ENCODE measurements at places on chromosomes 6 and 20.

- DNase-seq, result no peak
Observed at GRCh38 chr6:98797217-98797994, 37.0 kb upstream of the POU3F2 start.

DNA sequence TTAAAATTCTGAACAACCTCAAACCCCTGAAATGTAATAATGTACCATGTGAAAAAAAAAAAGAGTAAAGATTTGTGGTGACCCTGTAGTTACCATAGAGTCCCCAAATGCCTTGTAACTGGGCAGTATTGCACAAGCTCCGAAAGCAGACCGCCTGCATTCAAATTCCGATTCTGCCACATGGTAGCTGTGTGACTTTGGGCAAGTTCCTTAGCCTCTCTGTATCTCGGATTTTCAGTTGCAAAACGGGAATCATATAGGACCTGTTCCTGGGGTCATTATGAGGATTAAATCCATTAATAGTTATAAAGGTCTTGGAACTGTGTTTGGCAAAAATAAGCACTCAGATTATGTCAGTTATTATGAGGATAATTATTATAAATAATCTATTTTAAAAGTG, 43.6 kb downstream of the TSPYL4 start:
- no peak for DNase-seq

GRCh38 chr6:7062451-7063162, 45.2 kb upstream of the RREB1 start:
- no peak for DNase-seq

DNA sequence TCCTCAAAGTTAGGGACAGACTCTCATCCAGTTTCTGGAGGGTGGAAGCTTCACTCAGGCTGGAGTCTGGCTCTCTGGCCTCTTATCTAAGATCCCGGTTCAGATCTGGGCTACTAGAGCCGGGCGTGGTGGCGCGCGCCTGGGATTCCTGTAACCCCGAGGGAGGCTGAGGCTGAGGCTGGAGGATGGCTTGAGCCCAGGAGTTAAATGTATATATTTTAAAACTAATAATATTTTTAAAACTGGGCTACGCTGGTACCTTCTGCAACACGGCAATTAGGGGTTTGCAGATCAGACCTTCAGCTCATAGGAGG, 710 bp upstream of the ZNF343 start:
- DNase-seq, result no peak

DNA sequence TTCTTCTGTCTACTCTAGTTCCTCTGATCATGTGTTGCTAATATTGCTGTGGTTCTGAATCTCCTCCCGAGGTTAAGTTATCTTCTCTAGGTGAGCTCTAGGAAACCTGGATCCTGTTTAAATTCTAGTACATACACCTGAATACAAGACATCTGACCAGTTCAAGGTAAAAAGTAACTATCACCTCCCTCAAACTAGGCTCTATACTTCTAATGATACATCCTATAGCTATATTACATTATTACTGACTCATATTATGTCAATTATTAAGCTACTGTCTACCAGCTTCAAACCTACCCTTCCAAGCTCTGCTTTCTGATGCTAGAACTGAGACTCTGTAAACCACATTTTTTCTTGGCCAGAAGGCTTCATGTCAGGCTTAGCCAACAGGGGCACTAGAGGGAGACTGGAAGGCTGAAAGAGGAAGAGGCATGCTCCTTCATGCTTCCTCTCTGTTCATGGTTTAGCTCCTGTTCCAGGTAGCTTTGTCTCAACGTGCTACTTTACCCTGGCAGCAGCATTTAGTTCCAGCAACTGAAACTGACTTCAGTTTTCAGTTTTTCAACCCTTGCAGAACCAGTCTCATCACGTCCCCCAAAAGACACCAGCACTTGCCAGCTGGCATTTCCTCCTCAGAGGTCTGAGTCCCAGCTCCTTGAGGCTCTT, 148.4 kb upstream of the TOP1 start:
- peak; percentile 23 for DNase-seq

DNA sequence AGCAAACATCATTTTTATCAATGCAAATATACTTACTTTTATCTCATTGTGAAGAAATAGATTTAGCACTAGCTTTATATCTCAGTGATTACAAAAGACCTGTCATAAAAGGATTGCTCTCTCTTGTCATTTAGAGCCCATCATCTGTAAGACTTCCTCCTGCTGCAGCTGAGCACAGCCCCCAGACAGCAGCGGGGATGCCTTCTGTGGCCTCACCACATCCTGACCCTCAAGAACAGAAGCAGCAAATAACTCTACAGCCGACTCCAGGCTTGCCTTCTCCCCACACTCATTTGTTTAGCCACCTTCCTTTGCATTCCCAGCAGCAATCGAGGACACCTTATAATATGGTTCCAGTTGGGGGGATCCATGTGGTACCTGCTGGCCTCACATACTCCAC, 127.0 kb upstream of the EDN1 start:
- DNase-seq, result no peak

DNA sequence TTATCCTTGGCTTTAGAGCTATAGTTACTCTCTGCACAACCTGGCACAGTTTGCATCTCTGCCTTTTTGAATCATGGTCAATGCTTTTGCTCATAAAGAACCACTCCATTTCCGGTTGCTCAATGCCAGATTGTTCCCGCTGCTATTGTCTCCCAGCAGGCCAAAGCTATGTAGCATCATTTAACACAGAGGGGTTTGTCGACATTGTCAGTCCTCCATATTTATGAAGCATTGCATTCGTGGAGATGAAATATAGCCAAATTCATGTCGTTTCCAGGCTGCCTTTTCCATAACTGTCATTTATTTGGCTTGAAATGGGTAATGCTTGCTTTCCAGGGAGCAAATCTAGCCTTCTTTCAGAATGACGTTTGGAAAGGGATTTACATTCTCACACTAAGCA, 598.8 kb downstream of the EPHA7 start:
- DNase-seq, result no peak

GRCh38 chr6:52285177-52286068, 881 bp upstream of the MCM3 start:
- DNase-seq, result no peak

- DNase-seq, result no peak
Observed at GRCh38 chr6:43712579-43712978, 25.0 kb upstream of the MRPS18A start.

GRCh38 chr20:40776466-40777457, 87.7 kb upstream of the MAFB start:
- no peak for DNase-seq

DNA sequence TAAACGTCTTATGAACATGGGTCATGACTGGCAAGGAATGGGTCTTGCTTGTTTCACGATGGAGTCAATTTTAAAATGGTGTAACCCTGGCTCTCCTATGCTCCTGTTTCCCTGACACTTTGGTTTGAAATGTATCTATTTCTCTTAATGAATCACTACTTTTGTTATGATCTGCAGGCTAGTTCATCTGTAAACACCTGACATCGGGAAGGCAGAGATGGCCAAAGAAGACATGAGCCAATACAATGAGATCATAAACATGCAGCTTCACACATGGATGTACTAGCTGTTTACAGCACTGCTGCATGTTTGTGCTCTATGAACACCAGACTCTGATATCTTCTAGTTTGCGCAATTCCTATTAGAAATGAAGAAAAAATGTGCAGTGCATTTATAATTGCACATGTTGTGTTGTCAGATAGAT, 11.0 kb upstream of the RAD21L1 start:
- DNase-seq, result no peak

GRCh38 chr6:70414813-70415212, 1.5 kb downstream of the FAM135A start:
- DNase-seq, result no peak

GRCh38 chr6:40962241-40962640, 76.8 kb downstream of the UNC5CL start:
- no peak for DNase-seq

DNA sequence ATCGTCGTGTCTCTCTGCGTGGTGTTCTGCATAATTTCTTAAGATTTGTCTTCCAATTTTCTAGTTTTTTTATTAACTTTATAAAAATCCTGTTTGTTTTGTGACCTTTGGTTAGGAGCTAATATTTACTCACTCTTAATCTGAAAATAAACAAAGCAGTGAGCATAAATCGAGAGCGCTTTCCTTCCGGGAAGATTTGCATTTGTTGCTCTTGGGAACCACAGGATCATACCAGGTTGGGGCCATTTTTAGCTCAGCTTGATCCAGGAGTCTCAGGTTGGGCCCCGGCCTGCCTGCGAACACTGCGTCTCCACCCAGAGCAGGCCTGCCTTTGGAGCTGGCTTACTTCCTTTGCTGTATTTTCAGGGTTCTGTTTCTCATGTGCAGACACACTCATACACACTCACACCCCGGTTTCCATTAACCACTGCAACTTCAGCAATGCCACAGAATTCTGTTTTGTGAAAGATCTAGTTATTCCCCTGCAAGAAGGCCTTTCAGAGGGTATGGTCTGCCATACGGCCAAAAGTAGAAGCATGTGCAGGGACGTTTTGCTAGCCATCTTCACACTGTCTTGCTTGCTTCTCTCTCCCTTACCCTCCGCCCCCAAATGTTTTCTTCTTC, 17.3 kb downstream of the BPHL start:
- no peak for DNase-seq

- no peak for DNase-seq
Observed at GRCh38 chr6:137903274-137903932, 36.3 kb downstream of the TNFAIP3 start.

- DNase-seq, result no peak
Observed at GRCh38 chr6:71459162-71459561, 170.6 kb downstream of the OGFRL1 start.

DNA sequence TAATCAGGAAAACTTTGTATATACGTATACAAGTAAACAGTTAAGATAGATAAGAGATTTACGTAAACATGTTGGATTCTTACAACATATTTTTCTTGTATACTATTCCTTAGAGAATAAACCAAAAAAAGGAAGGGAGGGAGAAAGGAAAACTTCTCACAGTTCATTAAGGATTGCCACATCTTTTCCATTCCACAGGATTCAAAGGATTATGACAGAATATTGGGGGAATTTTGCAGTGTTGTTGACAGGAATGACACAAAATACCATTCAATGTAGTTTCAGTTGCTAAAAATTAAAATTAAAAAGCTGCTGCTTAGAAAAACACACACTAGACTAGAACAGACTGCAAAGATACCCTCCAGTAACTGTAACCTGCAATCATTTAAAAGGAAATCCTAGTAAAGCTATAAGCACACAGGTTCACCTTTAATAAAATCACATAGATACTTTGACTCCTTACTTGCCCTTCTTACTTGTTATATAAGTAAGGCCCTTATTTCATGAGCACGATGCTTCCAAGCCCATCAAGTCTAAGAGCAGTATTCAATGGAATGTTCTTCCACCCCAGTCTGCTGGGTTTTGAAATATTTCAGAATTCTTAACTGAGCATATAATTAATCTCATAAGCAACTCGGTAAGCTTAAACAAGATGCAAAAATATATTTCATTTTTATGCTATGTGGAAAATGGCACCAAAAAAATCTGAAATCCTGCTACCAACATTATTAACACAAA, 107.8 kb downstream of the SMLR1 start:
- DNase-seq, result no peak

DNA sequence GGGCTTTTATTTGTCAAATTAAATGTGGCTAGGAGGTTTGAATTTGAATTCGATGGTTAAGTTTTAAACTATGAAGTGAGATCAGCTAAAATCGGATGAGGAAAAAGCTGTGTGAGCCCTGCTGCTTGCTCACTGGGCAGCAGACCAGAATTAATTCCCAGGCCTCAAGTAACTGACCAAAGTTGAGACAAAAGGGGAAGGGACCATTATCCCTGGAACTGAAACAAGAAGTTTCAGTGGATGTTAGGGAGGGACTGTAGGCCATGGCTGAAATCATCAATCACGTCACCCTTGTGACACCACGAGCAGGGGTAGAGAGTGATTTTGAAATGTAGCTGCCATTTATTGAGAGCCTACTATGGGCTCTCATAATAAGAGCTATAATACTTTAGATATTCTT, 7.0 kb upstream of the PRSS35 start:
- no peak for DNase-seq

GRCh38 chr6:36075656-36076055, 48.0 kb downstream of the MAPK14 start:
- no peak for DNase-seq

DNA sequence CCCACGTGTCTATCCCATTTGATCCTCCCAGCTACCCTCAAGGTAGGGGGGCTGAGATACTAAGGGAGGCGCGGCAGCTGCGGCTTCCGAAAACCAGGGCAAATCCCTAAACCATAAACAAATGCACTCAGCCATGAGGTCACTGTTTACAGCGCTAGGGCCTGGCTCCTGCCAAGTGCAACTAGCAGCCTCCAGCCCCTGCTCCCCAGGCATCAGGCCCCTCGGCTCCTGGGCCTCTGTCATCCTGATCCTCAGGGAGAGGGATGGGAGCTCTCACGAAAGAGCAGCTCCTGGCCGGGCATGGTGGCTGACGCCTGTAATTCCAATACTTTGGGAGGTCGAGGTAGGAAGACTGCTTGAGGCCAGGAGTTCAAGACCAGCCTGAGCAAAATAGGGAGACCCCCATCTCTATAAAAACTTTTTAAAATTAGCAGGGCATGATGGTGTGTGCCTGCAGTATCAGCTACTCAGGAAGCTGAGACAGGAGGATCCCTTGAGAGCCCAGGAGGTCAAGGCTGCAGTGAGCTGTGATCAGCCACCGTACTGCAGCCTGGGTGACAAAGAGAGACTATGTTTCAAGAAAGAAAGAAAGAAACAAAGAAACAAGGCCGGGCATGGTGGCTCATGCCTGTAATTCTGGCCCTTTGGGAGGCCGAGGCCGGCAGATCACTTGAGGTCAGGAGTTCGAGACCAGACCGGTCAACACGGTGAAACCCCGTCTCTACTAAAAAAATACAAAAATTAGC, 42.5 kb upstream of the TLDC2 start:
- no peak for DNase-seq

GRCh38 chr20:61535536-61535935, 283.5 kb downstream of the CDH4 start:
- no peak for DNase-seq

GRCh38 chr20:41142919-41143318, 5.6 kb downstream of the PLCG1 start:
- peak; percentile 49 for DNase-seq

DNA sequence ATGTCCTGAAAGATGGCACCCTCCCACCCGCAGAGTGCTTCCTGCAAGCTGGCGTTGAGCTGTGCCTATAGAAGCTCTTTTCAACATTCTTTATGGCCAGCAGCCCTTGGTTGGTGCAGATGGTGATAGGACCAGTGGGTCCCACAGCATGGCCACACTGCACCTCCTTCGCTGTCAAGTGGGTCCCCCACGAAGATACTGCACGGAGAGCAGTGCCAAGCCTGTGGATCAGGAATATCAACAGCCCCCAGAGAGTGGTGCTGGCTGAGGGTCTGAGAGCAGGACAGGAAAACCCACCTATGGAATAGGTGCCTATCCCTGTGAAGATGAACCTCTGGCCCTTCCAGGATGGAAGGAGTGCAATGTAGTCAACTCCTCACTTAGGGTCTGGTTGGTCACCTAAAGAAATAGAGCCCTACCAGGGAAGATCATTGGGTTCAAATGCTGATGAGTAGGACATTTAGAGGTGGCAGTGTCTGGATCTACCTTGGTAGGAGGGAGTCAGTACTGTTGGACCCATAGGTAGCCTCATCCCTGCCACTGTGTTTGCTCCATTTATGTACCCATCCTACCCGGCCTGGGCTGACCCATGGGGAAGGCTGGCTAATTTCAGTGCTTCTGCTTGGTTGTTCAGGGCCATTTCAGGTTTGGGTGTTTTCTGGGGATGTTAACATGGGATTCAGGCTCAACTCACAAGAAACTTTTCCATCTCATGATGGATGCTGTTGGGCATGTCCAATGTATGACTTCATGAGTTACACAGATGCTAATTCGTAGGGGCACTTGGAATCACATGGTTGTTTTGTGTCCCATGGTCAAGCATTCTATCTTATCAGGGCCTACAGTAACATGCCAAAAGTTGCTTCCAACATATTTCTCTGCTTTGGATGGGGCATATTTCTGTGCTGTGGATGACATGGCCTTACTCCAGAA, 33.4 kb upstream of the MICB start:
- no peak for DNase-seq

Measured in T-helper 2 cell (primary cell).